Effector memory CD8-positive, alpha-beta T cell (primary cell): ENCODE measurements at places on chromosomes 2 and 18.

DNA sequence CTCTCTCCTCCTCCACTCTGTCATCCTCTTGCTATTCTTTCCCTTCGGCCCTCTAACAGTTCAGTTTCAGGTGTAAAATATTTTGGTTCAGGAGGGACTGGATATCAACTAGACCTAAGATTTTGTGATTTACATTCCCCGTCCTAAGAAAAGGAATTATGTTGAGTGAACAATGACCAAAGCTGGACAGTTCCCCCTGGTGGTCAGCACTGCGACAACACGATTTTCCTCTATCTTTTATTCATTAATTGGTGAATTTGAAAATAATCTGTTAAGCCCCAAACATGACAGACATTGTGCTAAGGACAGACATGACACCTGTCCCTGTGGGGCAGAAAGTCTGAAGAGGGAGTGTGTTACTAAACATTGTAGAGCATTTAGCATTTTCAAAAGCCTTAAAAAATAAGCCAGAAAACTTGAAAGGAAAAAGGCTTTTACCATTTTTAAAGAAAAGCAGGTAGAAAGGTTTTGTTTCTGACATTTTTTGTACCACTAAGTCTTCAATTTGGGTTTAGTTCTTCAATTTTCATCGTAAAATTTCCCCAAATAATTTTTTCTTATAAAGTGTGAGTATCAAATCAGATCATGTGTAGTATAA is 28.4 kb upstream of the GTF2A1L start:
- DNase-seq = no peak

DNA sequence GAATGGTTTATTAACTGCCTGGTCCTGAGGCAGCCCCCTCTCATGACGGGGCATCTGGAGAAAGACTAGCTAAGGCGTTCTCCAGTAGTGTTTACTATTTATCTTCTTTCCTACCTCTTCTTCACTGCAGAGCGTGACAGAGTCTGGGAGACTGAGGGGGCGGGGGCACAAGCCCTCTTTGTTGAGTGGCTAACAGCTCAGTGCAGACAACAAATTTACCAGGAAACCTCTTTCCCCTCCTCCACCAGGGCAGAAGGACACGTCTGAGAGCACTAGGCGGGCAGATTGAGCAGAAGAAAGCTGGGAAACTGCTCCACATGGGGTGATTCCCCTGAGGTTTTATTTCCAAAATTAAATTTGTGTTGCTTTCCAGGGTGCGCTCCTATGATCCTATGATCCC is 322.1 kb downstream of the CNTNAP5 start:
- DNase-seq = no peak

DNA sequence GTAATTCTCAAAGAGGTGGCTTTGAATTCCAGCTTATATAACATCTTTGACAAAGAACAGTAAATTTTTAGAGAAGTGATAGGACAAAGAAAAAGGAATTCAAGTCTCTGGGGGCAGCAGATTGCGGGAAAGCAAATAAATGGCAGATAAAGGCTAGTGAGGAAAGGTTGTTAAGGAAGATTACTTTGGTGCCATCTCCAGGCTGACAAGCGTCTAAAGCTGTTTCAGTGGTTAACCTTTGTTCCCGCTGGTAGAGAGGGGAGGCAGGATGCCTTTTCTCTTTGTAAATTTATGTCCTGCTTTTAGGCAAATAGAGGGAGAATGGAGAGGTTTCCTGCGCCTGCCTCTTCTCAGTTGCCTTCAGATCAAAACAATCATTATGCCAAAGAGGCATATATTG is 431.2 kb upstream of the CHST9 start:
- no peak for DNase-seq

DNA sequence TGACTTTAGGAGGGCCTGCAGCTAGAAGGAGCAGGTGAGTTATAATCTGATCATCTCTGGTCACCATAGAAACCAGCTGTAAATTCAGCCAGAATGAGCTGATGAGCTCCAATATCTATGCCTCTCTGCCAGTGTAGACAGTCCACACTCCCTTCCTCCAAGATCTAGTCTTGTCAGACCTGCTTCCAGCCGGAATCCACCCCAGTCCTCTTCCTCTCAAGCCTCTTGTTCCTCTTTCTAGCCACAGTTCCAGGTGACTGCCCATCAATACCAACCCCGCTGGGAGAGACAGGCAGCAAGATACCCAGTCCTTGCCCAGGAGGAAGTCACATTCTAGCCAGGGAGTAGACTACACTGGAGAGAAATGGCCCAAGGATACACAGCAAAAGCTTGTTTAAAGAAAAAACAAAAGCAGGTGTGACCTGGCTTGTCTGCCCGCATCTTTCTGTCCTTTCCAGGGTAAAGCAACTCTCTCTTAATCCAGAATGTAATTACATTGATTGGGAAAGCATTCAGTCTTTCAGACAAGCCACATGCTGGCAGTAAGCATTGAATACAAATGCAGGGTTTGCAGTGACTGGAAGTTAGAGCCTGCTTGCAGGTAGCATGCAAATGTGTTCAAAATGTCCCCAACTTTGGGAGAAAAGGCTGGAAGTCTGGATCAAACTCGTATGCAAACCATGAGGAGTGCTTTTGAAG is 9.0 kb upstream of the SLC35F6 start:
- no peak for DNase-seq

- DNase-seq = no peak
These were observed 54.5 kb downstream of the PLEKHM3 start for GRCh38 chr2:207970826-207971180.

DNA sequence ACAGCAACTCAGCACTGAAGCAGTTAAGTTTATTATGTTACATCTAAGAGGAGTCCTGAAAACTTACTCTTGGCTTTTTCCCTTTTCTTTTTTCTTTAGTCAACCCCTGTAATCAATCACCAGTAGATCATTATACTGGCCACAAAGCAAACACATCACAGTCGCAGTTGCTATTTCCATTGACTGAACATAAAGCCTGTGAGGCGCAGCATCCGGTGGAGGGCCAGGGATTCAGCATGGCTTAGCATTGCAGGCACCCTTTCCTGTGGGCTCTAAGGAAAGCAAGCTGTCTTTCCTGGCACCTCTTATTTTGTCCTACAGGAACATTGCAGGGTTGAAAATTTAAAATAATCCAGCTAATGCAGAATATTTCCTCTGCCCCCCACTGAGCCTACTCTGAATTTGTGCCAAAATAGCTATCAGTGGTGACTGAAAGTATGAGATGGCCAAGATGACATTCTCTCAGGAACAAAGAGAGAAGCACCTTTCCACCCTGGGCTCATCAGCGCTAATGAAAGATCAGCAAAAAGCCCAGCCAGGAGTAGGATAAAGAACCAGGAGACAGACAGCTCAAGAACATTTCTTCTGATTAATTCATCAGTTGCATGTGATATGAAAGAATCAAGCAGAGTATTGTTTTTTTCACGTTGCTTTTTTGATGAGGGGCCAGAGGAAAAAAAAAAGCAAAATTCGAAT is 85.3 kb upstream of the SULT1C3 start:
- DNase-seq = no peak

GRCh38 chr18:8949206-8949605 is 153.3 kb upstream of the NDUFV2 start:
- no peak for DNase-seq

DNA sequence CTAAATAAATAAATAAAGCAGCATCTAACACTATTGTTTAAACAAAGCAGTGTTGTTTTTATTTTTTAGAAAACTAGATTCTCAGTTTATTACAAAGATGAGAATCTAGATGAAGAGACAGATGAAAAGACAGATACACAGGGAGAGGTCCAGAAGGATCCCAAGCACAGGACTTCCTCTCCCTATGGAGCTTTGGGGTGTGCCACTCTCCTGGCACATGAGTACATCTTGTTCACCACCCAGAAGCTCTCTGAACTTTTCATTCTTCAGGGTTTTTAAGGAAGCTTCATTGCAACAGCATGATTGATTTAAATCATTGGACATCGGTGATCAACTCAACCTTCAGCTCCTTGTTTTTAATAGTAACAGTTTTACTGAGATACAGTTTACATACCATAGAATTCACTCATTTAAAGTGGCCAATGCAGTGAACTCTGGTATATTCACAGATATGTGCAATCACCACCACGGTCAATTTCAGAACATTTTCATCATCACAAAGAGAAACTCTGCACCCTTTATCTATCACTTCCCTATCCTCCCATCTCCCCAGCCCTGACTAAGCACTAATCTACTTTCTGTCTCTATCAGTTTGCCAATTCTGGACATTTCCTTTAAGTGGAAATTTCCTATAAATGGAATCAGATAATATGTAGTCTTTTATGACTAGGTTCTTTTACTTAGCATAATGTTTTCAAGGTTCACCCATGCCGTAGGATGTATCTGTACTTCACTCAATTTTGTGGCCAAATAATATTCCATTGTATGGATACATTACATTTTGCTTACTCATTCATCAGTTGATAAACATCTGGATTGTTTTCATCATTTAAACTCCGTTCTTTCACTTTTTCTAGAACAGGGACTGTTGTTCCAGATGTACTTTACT is 62.3 kb upstream of the ZFP36L2 start:
- no peak for DNase-seq

DNA sequence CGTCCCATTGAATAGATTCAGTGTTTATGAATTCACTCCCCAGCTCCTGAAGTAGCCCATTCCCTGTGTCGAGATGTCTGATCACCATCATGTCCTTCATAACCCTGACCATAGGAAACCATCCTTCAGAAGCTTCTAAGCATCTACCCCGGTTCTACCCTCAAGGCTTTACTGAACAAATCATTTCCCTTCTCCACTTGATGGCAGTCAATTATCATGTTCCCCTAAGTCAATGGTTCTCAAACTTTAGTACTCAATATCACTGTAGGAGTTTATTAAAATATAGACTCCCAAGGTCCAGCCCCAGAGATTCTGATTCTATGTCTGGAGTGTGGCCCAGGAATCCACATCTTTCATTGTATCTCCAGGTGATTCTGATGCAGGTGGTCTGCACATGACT is 228.4 kb upstream of the SP5 start:
- DNase-seq = no peak

DNA sequence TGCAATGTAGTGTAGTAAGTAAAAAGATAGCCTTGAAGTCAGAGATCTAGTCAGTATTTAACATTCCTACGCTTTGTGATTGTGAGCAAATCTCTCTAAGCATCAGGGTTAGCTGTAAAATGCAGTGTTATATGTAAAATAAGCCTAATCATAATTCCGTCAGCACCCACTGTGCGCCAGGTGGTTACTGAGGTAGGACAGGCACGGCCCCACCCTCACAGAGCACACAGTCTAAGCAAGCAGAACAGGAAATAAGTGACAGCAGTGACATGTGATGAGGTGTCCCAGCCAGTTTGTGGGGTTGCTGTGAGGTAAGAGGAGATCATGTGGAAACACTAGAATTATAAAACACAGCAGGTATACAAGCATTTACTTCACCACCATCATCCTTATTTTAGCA is 267.1 kb downstream of the ICOS start:
- no peak for DNase-seq
